CD4-positive, CD25-positive, alpha-beta regulatory T cell (primary cell): ENCODE measurements at places on chromosomes 3 and 15. TPM values are rescaled to one million over a fixed set of nuclear protein-coding genes. Genes with fewer than 3 reads are reported as not detected.

Gene AHSG
- polyA plus RNA-seq: not detected

- no peaks in the 10 kb centered on the region for H3K27me3 ChIP-seq
- no peak overlapping the region for H3K27ac ChIP-seq
- no peaks in the 10 kb centered on the region for H3K36me3 ChIP-seq
- no peak overlapping the region for H3K4me3 ChIP-seq
- no peaks in the 10 kb centered on the region for H3K4me1 ChIP-seq
These were observed 593.9 kb downstream of the TUSC7 start for GRCh38 chr3:117303443-117303842.

DNA sequence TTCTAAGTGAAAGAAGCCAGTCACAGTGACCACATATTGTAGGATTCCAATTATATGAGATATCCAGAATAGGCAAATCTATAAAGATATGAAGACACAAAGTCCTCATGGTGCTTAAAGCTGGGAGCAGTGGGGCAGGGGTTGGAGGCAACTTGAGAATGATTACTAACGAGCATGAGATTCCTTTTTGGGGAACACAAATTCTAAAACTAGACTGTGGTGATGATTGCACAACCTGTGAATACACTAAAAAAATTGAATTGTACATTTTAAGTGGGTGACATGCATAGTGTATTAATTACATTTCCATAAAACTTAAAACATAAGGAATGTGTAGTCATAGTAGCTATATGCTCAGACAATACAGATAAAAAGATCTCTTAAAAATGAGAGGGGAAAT is 103.2 kb downstream of the DPH6 start:
- H3K27ac ChIP-seq: no peak overlapping the region
- no peak for DNase-seq
- no peaks in the 10 kb centered on the region for H3K4me1 ChIP-seq
- no peaks in the 10 kb centered on the region for H3K27me3 ChIP-seq
- H3K36me3 ChIP-seq: peaks cover 3% of the 10 kb centered on the region

DNA sequence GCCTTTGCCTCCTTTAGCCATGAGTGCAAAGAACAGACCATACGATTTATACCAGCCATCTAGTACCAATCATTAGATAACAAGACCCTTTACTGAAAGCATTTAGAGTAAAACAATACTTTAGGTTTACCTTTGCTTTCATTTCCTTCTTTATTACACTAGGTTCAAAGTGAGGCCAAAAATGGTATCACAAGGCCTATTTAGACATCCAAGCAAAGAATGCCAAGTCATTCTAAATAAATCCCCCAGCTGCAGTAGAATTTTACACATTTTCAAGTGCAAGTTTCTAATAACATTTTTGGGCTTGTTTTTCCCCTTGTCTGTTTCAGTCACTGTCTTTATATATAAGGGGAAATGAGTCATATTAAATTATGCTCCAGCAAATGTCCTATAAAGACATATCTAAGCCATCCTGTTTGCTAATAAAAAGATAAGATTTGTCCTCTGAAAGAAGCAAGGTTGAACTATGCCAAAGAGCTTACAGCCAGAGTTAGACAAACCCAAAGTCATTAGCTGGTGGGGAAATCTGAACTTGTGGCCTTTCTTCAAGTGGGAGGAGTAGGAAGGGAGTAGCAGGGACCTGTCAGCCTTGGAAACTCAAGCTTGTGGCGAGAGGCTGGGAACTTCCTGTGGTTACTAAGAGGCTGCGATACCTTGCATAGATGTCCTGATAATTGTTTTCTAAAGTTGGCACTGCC is 232.7 kb downstream of the MECOM start:
- no peaks in the 10 kb centered on the region for H3K36me3 ChIP-seq
- no peak for DNase-seq
- no peak overlapping the region for H3K27ac ChIP-seq
- no peak overlapping the region for H3K4me3 ChIP-seq

- H3K4me3 ChIP-seq: no peak overlapping the region
- no peak overlapping the region for H3K27ac ChIP-seq
- H3K4me1 ChIP-seq: no peaks in the 10 kb centered on the region
- H3K27me3 ChIP-seq: no peaks in the 10 kb centered on the region
These were observed 132.5 kb downstream of the CMSS1 start for GRCh38 chr3:99949956-99950670.

DNA sequence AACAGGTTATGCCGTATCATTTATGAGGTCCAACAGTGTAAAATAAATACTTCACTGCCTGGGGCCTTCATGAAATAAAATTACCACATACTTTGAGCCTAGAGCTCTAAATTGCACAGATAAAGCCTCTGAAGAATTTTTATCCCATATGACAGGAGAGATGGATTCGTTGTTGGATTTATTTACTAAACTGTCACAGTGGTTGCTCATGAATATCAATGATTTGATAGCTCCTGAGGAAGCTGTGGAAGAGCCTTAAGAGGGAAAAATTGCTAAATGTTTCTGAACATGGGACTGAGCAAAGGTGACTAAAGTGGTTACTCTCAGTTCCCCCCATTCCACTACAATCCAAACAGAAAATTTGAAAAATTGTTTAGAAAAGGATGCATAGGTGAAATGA is 558.9 kb upstream of the IL12A start:
- H3K36me3 ChIP-seq: no peaks in the 10 kb centered on the region
- no peaks in the 10 kb centered on the region for H3K27me3 ChIP-seq
- H3K27ac ChIP-seq: no peak overlapping the region
- no peak overlapping the region for H3K4me3 ChIP-seq
- no peak for DNase-seq

DNA sequence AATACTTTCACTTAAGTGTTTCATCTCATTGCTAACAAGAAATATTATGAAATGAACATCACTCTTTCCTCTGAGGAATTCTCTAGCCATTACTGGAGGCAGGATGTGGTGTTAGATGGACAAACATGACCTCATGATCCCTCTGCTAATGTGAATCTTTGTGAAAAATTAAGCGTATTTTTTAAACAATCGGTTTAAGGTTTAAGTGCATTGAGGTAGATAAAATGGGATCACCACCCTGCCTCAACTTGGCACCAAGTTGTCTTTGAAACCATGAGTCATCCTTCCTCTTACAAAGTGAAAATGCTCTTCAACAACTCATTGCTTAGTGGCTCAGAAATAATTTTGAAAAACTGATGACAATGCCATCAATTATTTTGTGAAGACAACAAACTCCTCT is 76.0 kb upstream of the DCBLD2 start:
- H3K27me3 ChIP-seq: no peaks in the 10 kb centered on the region
- H3K4me3 ChIP-seq: no peak overlapping the region
- DNase-seq: no peak
- no peak overlapping the region for H3K27ac ChIP-seq

GRCh38 chr3:153463895-153464294 is 301.9 kb downstream of the RAP2B start:
- H3K4me1 ChIP-seq: peaks cover 7% of the 10 kb centered on the region
- no peaks in the 10 kb centered on the region for H3K36me3 ChIP-seq
- no peak for DNase-seq
- no peak overlapping the region for H3K4me3 ChIP-seq
- H3K27ac ChIP-seq: no peak overlapping the region

- no peaks in the 10 kb centered on the region for H3K4me1 ChIP-seq
- no peak overlapping the region for H3K27ac ChIP-seq
- H3K4me3 ChIP-seq: no peak overlapping the region
These were observed 38.4 kb downstream of the PCOLCE2 start for GRCh38 chr3:142850395-142851023.
